ENCODE measurements at places on chromosomes 1 and 21. TPM values are rescaled to one million over a fixed set of nuclear protein-coding genes. Genes with fewer than 3 reads are reported as not detected.
A peak's percentile ranks its signal among the peaks of the same experiment; 100 is the strongest.

DNA sequence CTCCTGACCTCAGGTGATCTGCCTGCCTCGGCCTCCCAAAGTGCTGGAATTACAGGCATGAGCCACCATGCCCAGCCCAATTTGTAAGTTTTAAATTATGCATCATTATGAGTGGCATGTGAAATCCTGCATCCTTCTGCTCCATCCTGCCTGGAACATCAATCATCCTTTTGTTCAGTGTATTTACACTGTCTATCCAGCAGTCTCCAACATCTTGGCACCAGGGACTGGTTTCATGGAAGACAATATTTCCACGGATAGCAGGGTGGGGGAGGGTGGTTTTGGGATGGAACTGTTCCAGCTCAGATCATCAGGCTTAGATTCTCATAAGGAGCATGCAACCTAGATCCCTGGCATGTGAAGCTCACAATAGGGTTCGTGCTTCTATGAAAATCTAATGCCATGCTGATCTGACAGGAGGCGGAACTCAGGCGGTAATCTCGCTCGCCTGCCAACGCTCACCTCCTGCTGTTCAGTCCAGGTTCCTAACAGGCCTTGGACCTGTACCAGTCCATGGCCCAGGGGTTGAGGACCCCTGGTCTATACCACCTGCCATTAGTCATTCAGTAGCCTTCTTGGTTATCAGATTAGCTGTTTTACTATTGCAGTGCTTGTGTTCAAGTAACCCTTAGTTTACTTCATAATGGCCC is 22.2 kb upstream of the TCEA3 start:
- H3K4me3 ChIP-seq, result no peak overlapping the region
- peaks cover 8% of the 10 kb centered on the region for H3K4me1 ChIP-seq
- no peaks in the 10 kb centered on the region for H3K36me3 ChIP-seq
- no peak for DNase-seq
- no peak overlapping the region for H3K27ac ChIP-seq

- no peak overlapping the region for H3K27ac ChIP-seq
- no peaks in the 10 kb centered on the region for H3K27me3 ChIP-seq
- DNase-seq, result no peak
- H3K36me3 ChIP-seq, result peaks cover 19% of the 10 kb centered on the region
- H3K4me1 ChIP-seq, result no peaks in the 10 kb centered on the region
- H3K4me3 ChIP-seq, result no peak overlapping the region
These were observed 8.5 kb upstream of the COL8A2 start for GRCh38 chr1:36133484-36133883.

- H3K4me1 ChIP-seq, result no peaks in the 10 kb centered on the region
- H3K36me3 ChIP-seq, result no peaks in the 10 kb centered on the region
- DNase-seq, result no peak
- H3K4me3 ChIP-seq, result no peak overlapping the region
- H3K27ac ChIP-seq, result no peak overlapping the region
These were observed 433.1 kb downstream of the CAMTA1 start for GRCh38 chr1:7218210-7218832.

KIF14 gene
- not detected for polyA plus RNA-seq

GRCh38 chr21:34576041-34576511 is 38.8 kb downstream of the RCAN1 start:
- no peak overlapping the region for H3K4me3 ChIP-seq
- no peak overlapping the region for H3K27ac ChIP-seq
- H3K4me1 ChIP-seq, result no peaks in the 10 kb centered on the region

- H3K27me3 ChIP-seq, result peaks cover 11% of the 10 kb centered on the region
- DNase-seq, result no peak
- H3K4me3 ChIP-seq, result no peak overlapping the region
- no peak overlapping the region for H3K27ac ChIP-seq
These were observed 62.7 kb downstream of the SDC3 start for GRCh38 chr1:30845904-30846290.

- DNase-seq, result no peak
- H3K4me3 ChIP-seq, result peak overlapping the region; percentile 97
- H3K27me3 ChIP-seq, result no peaks in the 10 kb centered on the region
- H3K27ac ChIP-seq, result peak overlapping the region; percentile 97
- H3K36me3 ChIP-seq, result no peaks in the 10 kb centered on the region
- peaks cover 13% of the 10 kb centered on the region for H3K4me1 ChIP-seq
These were observed 791 bp upstream of the CFAP298 start for GRCh38 chr21:32612999-32613337.

GRCh38 chr1:26029054-26029863 is 7.7 kb downstream of the EXTL1 start:
- no peaks in the 10 kb centered on the region for H3K36me3 ChIP-seq
- no peak for DNase-seq
- no peaks in the 10 kb centered on the region for H3K27me3 ChIP-seq
- H3K4me3 ChIP-seq, result no peak overlapping the region
- no peaks in the 10 kb centered on the region for H3K4me1 ChIP-seq
- no peak overlapping the region for H3K27ac ChIP-seq

AMY1C gene
- polyA plus RNA-seq, result not detected

- no peaks in the 10 kb centered on the region for H3K4me1 ChIP-seq
- no peak overlapping the region for H3K4me3 ChIP-seq
- no peak overlapping the region for H3K27ac ChIP-seq
- no peaks in the 10 kb centered on the region for H3K36me3 ChIP-seq
- H3K27me3 ChIP-seq, result no peaks in the 10 kb centered on the region
- no peak for DNase-seq
These were observed 37.2 kb downstream of the TTLL7 start for GRCh38 chr1:83961571-83962295.

- DNase-seq, result no peak
- no peaks in the 10 kb centered on the region for H3K4me1 ChIP-seq
- no peak overlapping the region for H3K4me3 ChIP-seq
- no peaks in the 10 kb centered on the region for H3K36me3 ChIP-seq
- peaks cover 4% of the 10 kb centered on the region for H3K27me3 ChIP-seq
These were observed 4.1 kb downstream of the CNN3 start for GRCh38 chr1:94922761-94923331.

RNU1-2 gene
- polyA plus RNA-seq, result not detected

- no peak overlapping the region for H3K4me3 ChIP-seq
- H3K36me3 ChIP-seq, result no peaks in the 10 kb centered on the region
These were observed 89.1 kb upstream of the KCNK2 start for GRCh38 chr1:214993419-214993818.

KIFAP3 gene
- 17.4 TPM for polyA plus RNA-seq

GPR25 gene
- 34.0 TPM for polyA plus RNA-seq

DNA sequence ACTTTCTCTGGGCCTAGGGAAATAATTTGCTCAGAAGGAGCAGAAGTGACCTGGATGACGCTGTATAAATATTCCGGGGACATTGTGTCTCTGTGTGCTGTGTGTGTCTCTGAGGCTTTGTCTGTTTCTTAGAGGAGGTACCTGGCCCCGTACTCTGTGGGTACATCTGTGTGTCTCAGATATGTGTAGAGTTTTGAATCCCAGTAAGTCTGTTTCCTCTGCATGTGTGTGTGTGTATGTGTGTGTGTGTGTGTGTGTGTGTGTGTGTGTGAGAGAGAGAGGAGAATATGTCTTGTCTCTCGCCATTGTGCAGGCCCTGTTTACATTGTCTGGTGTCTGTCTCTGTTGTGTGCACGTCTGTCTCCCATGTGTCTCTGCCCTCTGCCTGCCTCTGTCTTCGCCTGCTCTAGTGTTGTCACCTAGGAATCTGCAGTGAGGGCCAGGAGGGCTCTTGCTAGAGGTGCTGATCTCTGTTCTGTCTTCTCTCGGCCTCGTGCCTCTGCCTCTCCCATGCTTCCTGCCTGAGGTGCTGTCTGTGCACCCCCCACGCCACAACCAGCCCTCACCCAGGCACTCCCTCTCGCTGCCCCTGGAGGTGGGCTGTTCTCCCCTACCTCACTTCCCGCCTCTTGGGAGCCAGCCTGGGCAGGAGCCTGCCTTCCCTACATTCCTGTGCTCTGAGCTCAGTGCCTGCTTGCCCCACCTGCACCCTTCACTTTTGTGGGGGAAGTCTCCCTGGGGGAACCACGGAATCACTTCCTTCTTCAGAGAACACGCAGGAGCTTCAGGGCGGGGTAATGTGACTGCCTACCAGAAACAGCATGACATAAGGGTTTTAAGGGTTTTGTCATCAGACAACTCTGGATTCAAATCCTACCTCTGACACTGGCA is 5.9 kb downstream of the MAP7D1 start:
- peaks cover 83% of the 10 kb centered on the region for H3K4me1 ChIP-seq
- peak; percentile 55 for DNase-seq
- peak overlapping the region; percentile 78 for H3K4me3 ChIP-seq
- H3K27ac ChIP-seq, result peak overlapping the region; percentile 87
- H3K36me3 ChIP-seq, result no peaks in the 10 kb centered on the region

DNA sequence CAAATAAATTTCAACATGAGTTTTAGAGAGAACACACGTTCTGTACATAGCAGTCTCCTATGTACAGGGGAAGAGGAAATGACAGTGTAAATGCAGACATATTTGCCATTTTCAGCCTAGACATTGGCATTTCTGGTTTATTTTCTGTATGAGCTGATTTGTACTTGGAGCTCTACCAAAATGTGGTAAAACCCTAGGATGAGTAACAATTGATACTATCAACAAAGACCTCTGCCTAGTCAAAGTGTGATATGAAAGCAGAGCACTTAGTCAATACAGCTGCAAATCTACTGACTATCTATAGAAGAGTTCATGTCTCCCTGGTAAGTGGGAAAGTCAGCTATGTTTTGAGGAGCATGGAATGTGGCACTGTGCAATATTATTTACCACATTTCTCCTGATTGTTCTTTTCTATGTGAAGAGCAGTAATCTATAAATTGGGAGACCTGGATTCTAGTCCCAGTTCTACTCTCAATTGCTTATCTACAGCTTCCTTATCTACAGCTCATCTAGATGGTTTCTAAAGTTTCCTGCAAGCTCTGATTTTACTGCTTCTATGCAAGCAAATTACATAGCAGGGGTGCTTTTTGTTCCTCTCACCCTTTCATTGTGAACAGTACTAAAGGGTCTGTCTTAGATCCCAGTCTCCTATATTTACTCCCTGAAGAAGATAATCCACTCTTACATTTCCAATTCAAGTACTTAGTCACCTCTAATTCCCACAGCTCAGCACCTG is 334.2 kb downstream of the NTNG1 start:
- peaks cover 5% of the 10 kb centered on the region for H3K27me3 ChIP-seq
- no peak overlapping the region for H3K4me3 ChIP-seq
- DNase-seq, result no peak
- H3K27ac ChIP-seq, result no peak overlapping the region
- no peaks in the 10 kb centered on the region for H3K4me1 ChIP-seq
- H3K36me3 ChIP-seq, result no peaks in the 10 kb centered on the region

DNA sequence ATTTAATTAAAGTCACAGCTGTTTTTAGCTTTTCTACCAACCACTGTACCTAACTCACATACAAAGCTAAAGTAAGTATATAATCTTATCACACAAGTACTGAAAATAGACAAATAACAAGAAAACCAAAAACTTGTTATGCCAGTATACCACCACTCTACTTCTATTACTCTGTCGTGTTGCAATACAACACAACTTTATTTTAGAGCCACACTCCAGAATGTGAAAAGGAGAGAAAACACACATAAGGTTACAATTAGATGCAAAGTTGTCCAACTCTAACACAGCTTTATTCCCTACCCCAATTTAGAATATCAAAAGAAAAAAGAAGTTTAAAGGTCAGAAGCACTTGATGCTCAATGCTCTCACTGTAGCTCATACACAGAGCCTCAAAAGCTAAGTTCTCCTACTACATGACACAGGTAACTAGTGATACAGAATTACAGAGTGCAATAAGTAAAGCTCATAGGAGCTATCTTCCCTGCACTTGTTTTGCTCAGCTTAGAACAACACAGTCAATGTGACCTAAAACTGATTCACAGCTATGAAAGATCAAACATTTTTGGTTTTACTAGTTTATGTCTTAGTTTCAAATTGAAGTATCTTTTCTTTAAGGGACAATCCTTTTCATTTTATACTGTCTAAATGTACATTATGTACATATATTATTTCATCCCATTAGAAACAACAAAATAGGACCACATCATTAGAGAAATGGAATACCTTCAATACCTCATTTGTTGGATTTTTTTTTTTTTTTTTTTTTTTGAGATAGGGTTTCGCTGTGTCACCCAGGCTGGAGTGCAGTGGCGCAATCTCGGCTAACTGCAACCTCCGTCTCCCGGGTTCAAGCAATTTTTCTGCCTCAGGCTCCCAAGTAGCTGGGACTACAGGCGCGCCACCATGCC is 29.2 kb downstream of the EYA3 start:
- H3K36me3 ChIP-seq, result no peaks in the 10 kb centered on the region
- DNase-seq, result no peak
- H3K27me3 ChIP-seq, result no peaks in the 10 kb centered on the region
- H3K4me1 ChIP-seq, result peaks cover 29% of the 10 kb centered on the region
- H3K27ac ChIP-seq, result no peak overlapping the region

- H3K36me3 ChIP-seq, result no peaks in the 10 kb centered on the region
- no peak overlapping the region for H3K27ac ChIP-seq
- no peak for DNase-seq
- no peaks in the 10 kb centered on the region for H3K27me3 ChIP-seq
These were observed 251.1 kb upstream of the ADGRL2 start for GRCh38 chr1:81549588-81550127.

- H3K27ac ChIP-seq, result no peak overlapping the region
- no peaks in the 10 kb centered on the region for H3K4me1 ChIP-seq
- no peaks in the 10 kb centered on the region for H3K27me3 ChIP-seq
- no peak overlapping the region for H3K4me3 ChIP-seq
These were observed 214.5 kb downstream of the RGS7 start for GRCh38 chr1:241142493-241142892.
